Urinary bladder (tissue), 4 donors: ENCODE measurements at places on chromosomes 5 and 9. TPM values are rescaled to one million over a fixed set of nuclear protein-coding genes. Genes with fewer than 3 reads are reported as not detected.

PCDHA10 gene
- 0.13 TPM for polyA plus RNA-seq

GLRX gene
- polyA plus RNA-seq: 61.1 TPM

PROB1 gene
- 3.1 TPM for polyA plus RNA-seq

ARL15 gene
- 25.4 TPM for polyA plus RNA-seq

ANKRD31 gene
- polyA plus RNA-seq: 0.05 TPM

BOD1 gene
- polyA plus RNA-seq: 46.6 TPM

BTNL8 gene
- 0.10 TPM for polyA plus RNA-seq

RLN2 gene
- polyA plus RNA-seq: 0.25 TPM

CTSV gene
- 0.13 TPM for polyA plus RNA-seq

HAVCR2 gene
- polyA plus RNA-seq: 3.8 TPM

GFPT2 gene
- polyA plus RNA-seq: 28.0 TPM

ACTBL2 gene
- not detected for polyA plus RNA-seq

CA9 gene
- 1.8 TPM for polyA plus RNA-seq

LECT2 gene
- polyA plus RNA-seq: not detected

CCDC192 gene
- polyA plus RNA-seq: 0.41 TPM

RLN1 gene
- not detected for polyA plus RNA-seq

PTPN3 gene
- polyA plus RNA-seq: 1.9 TPM

ANKRD18A gene
- 0.91 TPM for polyA plus RNA-seq

DDX4 gene
- polyA plus RNA-seq: not detected

IRGM gene
- 0.16 TPM for polyA plus RNA-seq

IL13 gene
- polyA plus RNA-seq: not detected

PHF2 gene
- polyA plus RNA-seq: 33.1 TPM

WNT8A gene
- polyA plus RNA-seq: not detected

LCN10 gene
- 11.3 TPM for polyA plus RNA-seq

VDAC1 gene
- 94.3 TPM for polyA plus RNA-seq

RASGRF2 gene
- 3.1 TPM for polyA plus RNA-seq

SMC2 gene
- 5.7 TPM for polyA plus RNA-seq

SLC23A1 gene
- not detected for polyA plus RNA-seq

SH2D3C gene
- 16.6 TPM for polyA plus RNA-seq

PCDHB7 gene
- polyA plus RNA-seq: 2.6 TPM

SPINK1 gene
- 393 TPM for polyA plus RNA-seq

TPPP gene
- 17.5 TPM for polyA plus RNA-seq

PHF24 gene
- 0.18 TPM for polyA plus RNA-seq

TEX48 gene
- polyA plus RNA-seq: not detected

NTMT1 gene
- 46.7 TPM for polyA plus RNA-seq

CNTNAP3B gene
- 14.0 TPM for polyA plus RNA-seq

CCDC183 gene
- polyA plus RNA-seq: 0.85 TPM

OTULINL gene
- 7.1 TPM for polyA plus RNA-seq

BAAT gene
- polyA plus RNA-seq: 0.06 TPM

NR6A1 gene
- 0.29 TPM for polyA plus RNA-seq

SPATA31A1 gene
- polyA plus RNA-seq: not detected

EGFLAM gene
- 6.9 TPM for polyA plus RNA-seq

TAF11L5 gene
- not detected for polyA plus RNA-seq

AFAP1L1 gene
- 6.3 TPM for polyA plus RNA-seq

COL5A1 gene
- polyA plus RNA-seq: 68.5 TPM

DENND1A gene
- 14.8 TPM for polyA plus RNA-seq

IFNA2 gene
- not detected for polyA plus RNA-seq

GLRA1 gene
- not detected for polyA plus RNA-seq

NELFB gene
- 64.2 TPM for polyA plus RNA-seq

FOXI1 gene
- not detected for polyA plus RNA-seq

TERT gene
- not detected for polyA plus RNA-seq

IFNB1 gene
- polyA plus RNA-seq: not detected

SLC6A19 gene
- not detected for polyA plus RNA-seq

UNC13B gene
- 11.8 TPM for polyA plus RNA-seq

DBH gene
- 0.98 TPM for polyA plus RNA-seq

SERINC5 gene
- 7.2 TPM for polyA plus RNA-seq

PCDHGA2 gene
- 4.1 TPM for polyA plus RNA-seq
